EH (cell line): ENCODE measurements at places on chromosomes 1 and 21.
A peak's percentile ranks its signal among the peaks of the same experiment; 100 is the strongest.

- DNase-seq = no peak
Observed at GRCh38 chr1:107870696-107871095, 94.3 kb downstream of the VAV3 start.

GRCh38 chr1:155989242-155990004 is 11.1 kb upstream of the ARHGEF2 start:
- DNase-seq = peak; percentile 78

DNA sequence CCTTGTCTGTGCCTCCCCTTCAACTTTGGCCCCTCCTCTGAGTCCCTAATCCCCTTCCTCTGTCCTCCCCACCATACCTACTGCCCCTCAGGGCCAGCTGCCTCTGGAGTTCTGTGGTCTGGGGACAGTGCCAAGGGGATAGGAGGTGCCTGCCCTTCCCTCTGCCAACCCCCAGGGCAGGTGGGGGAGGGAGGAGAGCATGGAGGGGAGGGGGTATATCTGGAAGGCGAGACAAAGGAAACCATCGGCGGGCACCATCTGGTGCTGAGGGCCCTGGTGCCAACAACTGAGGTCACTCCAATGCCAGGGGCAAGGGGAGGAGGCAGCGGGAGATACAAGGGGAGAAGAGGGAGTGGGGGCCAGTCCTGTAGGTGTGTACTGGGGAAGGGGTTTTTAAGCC is 9.6 kb downstream of the RAB25 start:
- no peak for DNase-seq

GRCh38 chr1:34419663-34420136 is 243.0 kb downstream of the C1orf94 start:
- DNase-seq = peak; percentile 16

- DNase-seq = no peak
Observed at GRCh38 chr1:110189181-110189580, 20.9 kb upstream of the KCNC4 start.

DNA sequence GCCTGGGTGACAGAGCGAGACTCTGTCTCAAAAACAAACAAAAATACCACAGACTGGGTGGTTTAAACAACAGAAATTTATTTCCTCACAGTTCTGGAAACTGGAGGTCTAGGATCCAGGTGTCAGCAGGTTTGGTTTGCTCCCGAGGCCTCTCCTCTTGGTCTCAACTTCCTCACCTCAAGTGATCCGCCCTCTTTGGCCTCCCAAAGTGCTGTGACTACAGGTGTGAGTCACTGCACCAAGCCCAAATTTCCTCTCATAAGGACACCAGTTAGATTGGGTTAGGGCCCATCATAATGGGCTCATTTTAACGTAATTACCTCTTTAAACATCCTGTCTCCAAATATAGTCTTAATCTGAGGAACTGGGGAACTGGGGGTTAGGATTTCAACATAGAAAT is 35.5 kb downstream of the MFSD2A start:
- no peak for DNase-seq

DNA sequence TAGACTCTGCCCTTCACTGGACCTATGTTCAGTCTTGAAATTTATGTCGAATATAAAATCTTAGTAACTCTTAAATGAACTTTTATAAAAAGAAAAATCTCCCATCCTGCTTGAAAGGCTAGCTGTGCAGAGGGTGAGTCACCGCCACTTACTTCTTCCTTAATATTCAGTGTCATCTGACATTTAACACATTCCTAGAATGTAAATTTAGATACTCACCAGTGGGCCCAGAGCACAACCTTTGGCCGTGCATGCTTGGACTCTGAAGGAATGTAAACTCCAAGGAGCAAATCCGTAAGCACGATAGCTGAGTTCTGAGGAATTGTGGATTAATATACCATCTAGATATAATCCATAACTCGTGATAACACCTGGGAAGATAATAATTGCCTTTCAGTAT is 403.3 kb downstream of the KCTD3 start:
- DNase-seq = peak; percentile 60

- no peak for DNase-seq
Observed at GRCh38 chr1:247368490-247369145, 37.0 kb upstream of the ZNF496 start.

DNA sequence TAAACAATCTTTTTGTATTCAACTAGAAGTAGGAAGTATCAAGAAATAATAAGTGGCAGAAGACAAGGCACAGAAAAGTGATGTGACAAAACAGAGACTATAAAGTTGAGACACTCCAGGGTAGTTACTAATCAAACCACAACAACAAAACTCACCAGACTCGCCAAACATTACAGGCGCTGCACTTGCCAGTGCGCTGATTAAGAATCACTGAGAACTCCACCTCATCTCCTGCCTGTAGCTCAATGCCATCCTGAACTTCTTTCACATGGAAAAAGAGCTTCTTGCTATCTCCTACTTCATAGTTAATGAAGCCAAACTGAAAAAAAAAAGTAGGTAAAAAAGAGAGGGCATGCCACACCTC is 2.8 kb upstream of the NRAS start:
- peak; percentile 21 for DNase-seq

DNA sequence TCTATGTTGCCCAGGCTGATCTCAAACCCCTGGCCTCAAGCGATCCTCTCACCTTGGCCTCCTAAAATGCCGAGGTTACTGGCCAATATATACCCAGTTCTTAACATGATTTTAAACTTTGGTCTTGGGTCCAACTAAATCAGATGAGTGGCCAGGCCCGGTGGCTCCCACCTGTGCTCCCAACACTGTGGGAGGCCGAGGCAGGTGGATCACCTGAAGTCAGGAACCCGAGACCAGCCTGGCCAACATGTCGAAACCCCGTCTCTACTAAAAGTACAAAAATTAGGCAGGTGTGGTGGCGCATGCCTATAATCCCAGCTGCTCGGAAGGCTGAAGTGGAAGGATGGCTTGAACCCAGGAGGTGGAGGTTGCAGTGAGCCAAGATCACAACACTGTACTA is 29.6 kb downstream of the TOMM20 start:
- DNase-seq = no peak

GRCh38 chr1:55064861-55065263 is 25.5 kb downstream of the PCSK9 start:
- DNase-seq = peak; percentile 71

GRCh38 chr1:245091171-245091621 is 63.6 kb upstream of the KIF26B start:
- no peak for DNase-seq

DNA sequence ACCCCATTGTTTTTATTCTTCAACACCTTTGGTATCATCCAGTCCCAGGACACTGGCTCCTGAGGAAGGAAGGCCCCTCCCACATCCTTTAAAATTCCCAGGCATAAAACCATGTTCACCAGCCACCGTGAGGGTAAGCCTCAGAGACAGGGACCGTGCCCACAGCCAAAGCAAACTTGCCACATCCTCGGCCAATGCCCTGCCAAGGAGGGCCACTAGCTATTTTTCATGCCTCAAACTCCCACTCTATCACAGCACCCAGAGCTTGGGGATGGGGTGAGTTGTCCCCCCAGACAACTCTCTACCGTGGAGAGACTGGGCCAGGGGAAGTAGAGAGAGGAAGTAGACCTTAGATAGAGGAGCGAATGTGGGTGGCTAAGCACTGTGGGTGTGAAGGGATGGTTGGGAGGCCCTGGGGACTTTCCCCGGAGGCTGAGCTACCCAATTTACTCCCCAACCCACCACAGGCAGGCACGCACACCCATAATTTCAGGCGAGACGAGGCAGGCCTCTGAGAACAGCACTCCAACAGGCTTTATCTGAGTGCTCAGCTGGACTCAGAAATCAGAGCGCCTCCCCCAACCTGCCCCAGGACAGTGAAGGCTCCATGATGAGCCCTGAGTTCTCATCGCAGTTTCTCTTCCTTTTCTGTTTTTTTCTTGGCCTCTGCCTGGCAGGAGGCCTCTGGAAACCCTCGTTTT is 15.9 kb upstream of the BTG2 start:
- DNase-seq = no peak

- no peak for DNase-seq
Observed at GRCh38 chr1:73033640-73034039, 751.3 kb upstream of the NEGR1 start.

- peak; percentile 33 for DNase-seq
Observed at GRCh38 chr21:34878501-34878900, 170.6 kb downstream of the RUNX1 start.

GRCh38 chr21:44483288-44484237 is 28.3 kb downstream of the LRRC3 start:
- no peak for DNase-seq

DNA sequence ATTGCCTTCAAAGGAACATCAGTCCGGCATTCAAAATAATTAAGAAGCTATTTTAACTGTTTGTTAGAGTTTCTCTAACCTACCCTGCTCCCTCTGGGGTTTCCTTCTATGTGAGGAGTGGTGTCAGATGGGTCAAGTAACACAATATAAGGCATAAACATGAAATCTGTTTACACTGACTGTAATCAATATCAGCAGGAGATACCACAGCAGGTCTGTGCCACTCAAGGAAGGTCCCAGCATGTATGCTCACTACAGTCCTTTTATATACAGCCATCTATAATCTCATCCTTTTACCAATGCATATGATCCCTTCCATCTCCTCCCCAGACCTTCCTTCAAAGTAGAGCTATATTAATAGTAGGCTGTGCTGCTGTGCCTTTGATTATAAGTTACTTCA is 25.4 kb downstream of the EEIG2 start:
- DNase-seq = no peak
